ENCODE measurements at places on chromosomes 1 and 21.

GRCh38 chr1:50246869-50247268 is 138.1 kb downstream of the ELAVL4 start:
- DNase-seq = no peak

GRCh38 chr1:208227366-208227765 is 16.8 kb downstream of the PLXNA2 start:
- DNase-seq = no peak

GRCh38 chr1:121516234-121516967 is 331.6 kb downstream of the SRGAP2C start:
- no peak for DNase-seq

- DNase-seq = no peak
These were observed 129.3 kb upstream of the GORAB start for GRCh38 chr1:170402476-170403311.

- DNase-seq = no peak
These were observed 14.3 kb upstream of the DDX59 start for GRCh38 chr1:200684015-200684414.

DNA sequence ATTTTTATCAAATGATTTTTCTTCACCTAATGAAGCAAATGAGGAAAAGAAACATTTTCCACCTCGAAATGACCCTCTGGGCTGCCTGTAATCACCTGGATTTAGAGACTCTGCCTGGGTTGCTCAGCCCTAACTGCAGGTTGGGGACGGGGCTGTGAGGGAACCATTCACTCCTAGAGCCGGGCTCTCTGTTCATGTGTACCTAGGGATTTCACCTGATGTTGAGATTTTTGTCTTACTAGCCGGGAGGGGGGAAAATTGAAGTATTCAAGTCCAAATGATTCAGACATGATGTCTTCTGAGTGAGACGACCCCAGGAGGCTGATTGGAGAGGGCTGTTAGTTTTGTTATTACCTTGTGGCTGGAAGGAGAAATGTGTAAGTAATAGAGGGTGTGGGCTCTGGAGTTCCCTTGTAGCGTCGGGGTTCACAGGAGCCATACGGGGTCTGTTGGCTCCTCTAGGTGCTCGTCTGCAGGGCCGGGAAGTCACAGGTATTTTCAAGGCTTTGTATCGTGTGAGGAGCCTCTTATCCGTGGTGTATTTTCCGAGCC is 42.3 kb upstream of the PWP2 start:
- DNase-seq = no peak

- DNase-seq = no peak
These were observed 12.2 kb downstream of the ZDHHC18 start for GRCh38 chr1:26838474-26839338.

DNA sequence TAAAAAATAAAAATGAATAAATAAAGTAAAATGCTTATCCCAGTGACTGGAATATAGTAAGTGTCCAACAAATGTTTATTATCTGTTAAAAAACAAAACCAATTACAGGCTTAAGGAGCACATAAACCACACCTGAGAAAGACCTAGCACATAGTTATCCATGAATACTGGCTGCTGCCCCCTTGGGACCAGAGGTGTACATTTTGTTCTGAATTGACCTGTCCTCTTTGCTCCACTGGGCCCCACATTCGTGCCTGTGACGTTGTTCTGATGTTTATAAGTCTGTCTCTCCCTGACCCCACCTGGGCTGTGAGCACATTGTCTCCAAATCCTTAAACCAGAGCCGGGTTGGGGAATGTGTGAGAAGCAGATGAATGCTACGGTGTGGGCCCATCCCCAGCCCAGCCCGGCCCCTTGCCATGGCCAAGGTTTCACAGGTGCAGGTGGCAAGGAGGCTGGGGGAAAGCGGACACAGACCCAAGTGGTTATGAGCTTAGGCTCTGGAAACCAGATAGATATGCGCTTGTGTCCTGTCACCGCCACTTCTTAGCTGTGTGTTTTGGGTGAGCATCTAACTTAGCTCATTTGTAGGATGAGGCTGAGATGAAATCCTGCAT is 29.1 kb downstream of the OPRD1 start:
- no peak for DNase-seq

GRCh38 chr21:46598581-46599572 is 6.0 kb downstream of the S100B start:
- DNase-seq = no peak

DNA sequence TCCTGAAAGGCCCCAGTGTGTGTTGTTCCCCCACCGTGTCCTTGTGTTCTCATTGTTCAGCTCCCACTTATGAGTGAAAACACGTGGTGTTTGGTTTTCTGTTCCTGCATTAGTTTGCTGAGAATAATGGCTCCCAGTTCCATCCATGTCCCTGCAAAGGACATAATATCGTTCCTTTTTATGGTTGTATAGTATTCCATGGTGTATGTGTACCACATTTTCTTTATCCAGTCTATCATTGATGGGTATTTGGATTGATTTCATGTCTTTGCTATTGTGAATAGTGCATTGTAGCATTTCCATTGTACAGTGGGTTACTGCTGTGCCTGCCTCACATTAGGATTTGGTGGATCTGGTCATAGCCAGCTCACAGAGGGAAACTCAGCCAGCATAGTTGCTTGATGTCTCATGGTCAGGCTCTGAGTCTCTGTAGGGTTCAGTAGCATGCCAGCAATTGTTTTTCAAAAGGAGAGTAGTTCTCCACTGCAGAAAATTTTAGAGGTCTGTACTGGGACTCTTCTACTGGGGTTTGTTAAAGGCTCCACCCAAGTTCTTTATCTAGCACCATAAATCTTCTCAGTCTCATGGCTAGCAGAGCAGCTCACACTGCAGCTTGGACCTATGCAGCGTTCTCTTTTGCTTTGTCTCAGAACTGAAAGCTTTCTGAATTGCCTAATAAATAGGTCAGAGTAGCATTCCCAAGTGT is 41.0 kb downstream of the RUNX3 start:
- no peak for DNase-seq

GRCh38 chr1:28249013-28249865 is 10.1 kb upstream of the SESN2 start:
- peak; percentile 72 for DNase-seq

DNA sequence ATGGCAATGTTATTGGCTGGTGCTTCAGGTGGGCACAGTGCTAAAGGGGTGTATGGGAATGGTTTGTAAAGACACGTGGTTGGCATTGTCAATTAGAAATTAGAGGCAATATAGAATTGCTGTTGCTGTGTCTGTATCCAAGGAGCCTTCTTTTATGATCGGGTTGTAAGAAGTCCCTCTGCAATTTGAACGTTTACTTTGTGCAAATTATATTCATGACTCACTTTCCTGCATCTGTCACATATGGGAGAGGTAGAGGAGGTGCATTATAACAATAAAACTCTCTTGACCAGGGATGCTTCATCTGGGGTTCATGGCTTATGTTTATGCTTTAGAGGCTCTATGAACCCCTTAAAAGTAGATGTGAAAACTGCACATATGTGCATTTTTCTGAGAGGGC is 130.4 kb upstream of the DNAH14 start:
- DNase-seq = peak; percentile 20

DNA sequence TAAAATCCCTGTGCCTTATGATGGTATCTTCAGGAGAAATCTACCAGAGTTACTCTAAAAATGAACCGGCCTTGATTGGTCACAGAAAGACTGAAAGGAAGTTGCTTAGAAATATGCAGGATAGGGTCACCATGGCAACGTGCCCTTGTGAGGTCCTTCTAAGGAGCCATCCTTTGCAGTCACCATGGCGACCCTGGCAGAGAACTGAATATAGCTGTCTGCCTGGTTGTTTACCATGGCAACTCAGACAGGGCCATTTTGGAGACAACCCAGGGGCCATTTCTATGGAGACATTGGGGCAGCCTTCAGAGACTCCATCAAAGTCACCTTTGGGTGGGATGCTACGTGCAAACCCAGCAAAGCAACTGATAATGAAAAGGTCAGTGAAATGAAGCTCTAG is 43.0 kb downstream of the SNX7 start:
- DNase-seq = peak; percentile 9

DNA sequence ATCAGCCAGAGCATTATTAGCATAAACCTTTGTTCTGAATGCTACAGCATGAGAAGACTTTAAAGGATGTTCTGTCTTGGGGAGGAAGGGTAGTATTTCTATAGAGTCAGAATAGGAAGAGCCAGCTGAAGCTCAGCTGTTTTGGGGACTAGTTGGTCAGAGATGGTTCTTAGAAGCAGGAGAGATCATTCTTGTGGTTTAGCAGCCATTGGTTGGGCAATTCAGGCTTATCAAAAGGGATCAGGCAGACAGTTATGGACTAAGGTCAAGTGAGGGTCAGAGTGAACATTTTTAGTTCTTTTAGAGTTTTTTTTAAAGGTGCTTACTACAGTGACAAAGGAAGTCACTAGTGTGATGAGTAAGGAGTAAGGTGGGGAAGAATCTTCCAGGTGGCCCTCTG is 245.5 kb downstream of the RPS6KC1 start:
- DNase-seq = no peak

- no peak for DNase-seq
These were observed 142.0 kb upstream of the KCNJ15 start for GRCh38 chr21:38114717-38115333.

DNA sequence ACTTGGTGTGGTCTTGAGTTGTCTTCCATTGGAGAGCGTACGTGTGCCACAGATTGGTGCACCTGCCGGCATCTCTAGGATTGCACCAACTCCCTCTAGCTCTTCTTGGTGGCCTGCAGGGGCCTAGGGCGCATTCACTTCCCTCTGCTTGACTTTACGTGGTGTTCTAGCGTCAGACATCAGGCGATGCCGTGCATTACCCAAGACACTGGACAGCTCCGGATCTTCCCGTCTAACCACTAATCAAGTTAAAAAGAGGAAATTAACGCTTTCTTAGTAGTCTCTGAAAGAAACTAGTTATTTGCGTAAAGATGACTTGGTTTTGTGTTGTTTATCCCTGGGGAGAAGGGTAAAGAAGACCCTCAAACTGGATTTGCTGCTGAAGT is 510 bp upstream of the IL10RB start:
- DNase-seq = peak; percentile 54

DNA sequence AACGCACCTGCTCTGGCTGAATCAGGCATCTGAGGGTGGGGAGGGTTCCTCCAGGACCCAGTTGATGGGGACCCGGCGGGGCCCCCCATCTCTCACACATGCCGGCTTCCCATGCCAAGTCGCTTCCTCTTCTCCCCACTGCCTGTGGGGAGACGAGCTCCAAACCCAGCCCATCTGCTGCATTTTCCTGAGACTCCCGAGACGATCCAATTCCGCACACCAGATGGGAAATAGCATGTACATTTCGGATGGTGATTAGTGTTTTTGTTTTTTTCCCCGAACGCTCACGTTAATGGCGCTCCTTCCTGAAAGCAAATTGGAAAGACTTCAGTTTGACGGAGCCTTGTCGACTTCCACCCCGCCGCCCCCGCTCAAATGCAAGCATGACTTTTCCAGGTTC is 13.2 kb upstream of the GRIK3 start:
- DNase-seq = no peak

DNA sequence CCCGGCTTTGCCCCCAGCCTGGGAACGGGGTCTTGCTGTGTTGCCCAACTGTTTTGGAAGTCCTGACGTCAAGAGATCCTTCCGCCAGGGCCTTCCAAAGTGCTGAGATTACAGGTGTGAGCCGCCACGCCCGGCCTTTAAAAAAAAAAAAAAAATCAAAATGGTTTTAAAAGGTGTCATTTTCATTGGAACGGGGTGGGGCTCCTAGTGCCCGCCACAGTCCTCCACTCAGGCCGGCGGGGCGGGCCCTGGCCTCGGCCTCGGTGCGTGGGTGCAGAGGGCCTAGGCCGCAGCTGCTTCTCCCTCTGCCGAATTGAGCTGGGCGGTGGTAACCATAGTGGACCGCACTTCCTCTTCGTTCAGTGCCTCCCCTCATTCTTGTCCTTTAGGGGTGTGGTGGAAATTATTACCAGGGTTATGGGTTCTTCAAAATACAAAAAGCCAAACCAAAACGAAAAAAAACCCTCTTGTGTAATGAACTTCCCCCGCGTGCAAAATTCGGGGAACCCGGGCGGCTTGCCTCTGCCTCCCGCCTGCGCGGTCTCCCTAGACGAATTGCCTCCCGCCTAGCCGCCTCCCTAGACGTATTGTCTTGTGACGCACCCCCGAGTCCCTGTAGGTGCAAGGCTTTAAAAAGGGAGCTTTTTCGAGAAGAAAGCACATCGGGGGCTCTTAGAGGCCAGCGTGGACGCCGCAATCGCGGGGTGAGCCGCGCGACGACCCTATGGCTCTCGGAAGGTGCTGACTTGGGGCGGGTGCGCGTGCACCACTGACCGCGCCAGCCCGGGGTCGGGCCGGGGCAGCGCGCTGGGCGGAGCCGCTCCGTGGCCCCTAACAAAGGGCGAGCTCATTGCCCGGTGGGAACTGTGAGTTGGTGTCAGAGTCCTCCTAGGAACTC is 10.5 kb upstream of the SPEN start:
- no peak for DNase-seq

DNA sequence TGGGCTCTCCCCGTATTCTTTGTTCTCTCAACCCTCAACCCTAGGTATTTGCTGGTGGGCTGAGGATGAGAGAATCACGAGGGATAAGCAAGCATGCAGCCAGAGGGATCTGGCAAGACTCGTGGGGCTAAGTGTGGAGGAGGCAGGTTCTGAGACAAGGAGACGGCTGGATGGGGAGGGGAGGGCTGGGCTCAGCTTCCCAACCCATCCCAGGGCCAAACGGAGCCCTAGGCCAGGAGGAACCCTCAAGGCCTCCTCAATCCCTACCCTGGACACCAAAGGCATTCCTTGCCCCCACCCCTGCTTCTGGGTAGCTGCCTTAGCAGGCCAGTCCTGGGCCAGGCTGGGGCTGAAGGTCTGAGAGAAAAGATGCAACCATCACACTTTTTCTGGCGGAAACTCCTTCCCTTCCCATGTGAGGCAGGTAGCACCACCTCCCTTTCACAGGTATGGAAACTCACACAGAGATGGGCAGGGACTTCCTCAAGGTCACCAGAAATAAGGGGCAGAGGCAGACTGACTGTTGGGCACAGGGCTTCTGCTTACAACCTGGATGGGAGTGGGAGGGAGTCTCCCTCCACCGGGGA is 6.2 kb downstream of the MEF2D start:
- no peak for DNase-seq

DNA sequence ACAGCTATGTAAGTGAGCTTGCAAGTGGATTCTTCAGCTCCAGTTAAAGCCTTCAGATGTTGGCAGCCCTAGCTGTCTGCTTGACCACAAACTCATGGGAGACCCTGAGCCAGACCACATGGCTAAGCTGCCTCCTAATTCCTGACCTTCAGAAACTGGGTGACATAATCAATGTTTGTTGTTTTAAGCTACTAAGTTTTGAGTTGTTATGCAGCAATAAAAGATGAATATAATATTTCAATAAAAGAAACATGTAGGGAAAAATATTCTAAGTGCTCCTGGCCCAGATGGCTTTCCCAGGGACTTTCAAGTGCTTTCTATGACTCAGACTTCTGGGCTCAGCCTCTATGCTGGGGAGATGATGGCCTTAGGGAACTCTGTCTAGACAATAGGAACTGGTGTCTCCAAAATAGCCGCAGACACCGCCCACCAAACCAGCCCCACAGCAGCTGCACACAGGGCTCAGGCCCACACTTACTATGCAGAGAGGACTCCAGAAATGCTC is 20.3 kb upstream of the AZIN2 start:
- no peak for DNase-seq

- DNase-seq = peak; percentile 96
These were observed at the start of gene S100A13 for GRCh38 chr1:153626904-153627714. Gene S100A13 (minus strand): TSS chr1:153627505. CDS start chr1:153626472, 1,033 bp downstream.

DNA sequence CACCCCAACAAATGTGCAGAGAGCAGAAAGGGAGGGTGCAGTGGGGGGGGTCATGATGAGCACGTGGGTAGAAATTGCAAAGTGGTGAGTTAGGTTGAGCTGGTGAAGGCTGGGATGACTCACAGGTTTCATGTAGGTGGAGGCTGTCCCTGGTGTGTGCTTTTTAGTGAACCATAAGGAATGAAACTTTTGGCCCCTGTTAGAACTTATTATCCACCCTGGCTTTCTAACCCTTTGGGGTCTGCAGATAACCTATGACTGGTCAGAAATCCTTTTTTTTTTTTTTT is 46.9 kb downstream of the DOP1B start:
- DNase-seq = no peak
